ENCODE measurements at places on chromosomes 6 and 20.
A peak's percentile ranks its signal among the peaks of the same experiment; 100 is the strongest.

DNA sequence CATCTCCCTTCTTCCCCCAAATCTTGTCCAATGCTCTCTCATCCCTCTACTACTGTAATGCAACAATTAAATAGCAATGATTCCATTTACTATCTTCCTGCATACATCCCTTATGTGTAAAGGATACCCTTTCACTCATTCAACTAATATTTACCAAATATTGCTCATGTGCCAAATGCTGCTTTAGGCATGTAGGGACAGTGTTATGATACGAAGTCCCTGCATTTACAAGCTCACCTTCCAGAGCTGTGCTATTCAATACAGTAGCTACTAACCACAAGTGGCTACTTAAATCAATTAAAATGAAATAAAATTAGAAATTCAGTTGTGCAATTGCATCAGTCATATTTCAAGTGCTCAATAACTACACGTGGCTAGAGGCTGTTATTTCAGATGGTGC, 41.1 kb downstream of the GMDS start:
- DNase-seq = no peak

GRCh38 chr6:132085731-132086130, 134.6 kb upstream of the CCN2 start:
- no peak for DNase-seq

GRCh38 chr6:34852406-34853085, 35.3 kb downstream of the TAF11 start:
- DNase-seq = no peak

DNA sequence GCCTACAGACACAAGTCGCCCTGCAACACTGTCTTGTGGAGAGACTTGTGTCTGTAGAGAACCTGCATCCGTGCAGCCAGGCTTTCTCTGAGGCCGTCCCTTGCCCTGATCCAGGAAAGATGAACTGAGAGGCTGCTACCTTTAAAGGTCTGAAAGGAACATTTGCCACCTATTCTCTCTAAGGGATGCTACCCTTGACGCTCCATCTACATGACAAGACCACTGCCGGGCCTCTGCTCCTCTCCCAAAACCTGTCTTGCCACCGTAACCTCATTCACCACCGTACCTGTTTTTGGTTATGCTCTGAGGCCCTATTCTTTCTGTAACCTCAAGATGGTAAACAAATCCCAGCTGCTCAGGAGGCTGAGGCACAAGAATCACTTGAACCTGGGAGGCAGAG, 73.9 kb downstream of the FOXF2 start:
- no peak for DNase-seq

GRCh38 chr6:2485116-2485515, 239.7 kb upstream of the GMDS start:
- DNase-seq = no peak

GRCh38 chr6:29021434-29021833, 16.3 kb upstream of the ZNF311 start:
- DNase-seq = no peak

GRCh38 chr20:24589381-24589780, 120.0 kb downstream of the SYNDIG1 start:
- DNase-seq = no peak

- DNase-seq = no peak
These were observed 258.1 kb downstream of the PREX1 start for GRCh38 chr20:48569679-48570078.

GRCh38 chr6:107973594-107973993, 15.6 kb upstream of the SEC63 start:
- DNase-seq = no peak

DNA sequence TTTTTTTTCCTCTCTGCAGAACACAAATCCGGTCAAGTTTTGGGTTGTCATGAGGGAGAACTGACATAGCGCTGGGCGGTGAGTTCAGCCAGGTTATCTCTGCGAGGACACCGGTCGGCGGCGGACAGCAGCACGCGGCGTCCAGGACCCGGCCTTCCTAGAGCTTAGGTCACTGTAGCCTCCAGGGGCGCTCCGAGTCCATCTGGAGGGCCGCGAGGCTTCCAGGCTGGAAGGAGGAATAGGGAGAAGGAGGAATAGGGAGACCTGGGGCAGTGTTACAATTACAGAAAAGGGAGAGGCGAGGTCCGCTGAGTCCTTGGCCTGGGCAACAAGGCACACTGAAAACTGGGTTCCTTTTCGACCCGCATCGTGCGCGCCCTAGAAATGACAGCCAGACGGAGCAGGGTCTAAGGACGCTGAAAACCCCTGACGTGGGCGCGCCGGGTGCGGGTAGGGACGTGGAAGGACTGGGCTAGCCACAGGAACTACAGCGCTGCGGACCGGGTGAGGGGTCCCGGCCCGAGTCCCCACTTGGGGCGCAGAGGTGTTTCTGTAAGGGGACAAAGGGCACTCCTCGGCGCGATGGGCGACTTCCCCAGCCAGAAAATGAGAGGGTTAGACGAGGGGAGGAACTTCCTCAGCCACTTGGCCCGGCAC, 536 bp upstream of the FNDC1 start:
- peak; percentile 79 for DNase-seq

DNA sequence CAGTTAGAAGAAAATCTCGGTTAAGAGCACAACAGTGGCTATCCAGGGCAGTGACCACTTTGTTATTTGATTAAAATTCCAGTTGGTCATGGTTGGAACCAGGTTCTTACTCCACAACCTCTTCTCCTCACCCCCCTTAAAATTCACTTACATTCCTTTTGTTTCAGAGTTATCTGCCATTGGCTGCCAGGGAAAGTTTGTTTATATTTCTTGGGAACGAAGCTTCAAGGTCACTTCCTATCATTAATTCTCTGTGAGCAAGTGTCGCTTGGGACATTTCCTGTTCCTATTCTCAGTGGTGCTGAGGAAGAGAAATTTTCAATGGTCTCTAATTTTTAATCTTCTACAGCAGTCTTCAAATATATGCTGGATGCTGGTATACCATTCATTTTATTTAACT, 121.1 kb upstream of the COL21A1 start:
- no peak for DNase-seq

DNA sequence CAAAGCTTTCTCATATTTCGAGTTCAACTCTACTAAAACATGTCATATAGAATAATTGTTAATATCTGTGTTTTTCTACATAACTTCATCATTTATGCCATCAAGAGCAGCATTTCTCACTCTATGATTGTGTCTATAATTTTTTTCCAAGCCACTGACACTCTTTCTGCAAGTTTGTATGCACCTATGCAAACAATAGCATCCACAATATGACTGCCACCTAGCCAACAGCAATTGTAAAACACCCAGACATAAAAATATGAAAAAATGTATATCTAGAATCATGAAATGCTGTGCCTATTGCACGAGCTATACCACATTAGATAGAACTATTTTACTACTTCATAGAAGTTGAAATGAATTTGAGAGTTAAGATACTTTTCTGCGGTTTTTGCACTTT, 286.5 kb upstream of the MARCKS start:
- no peak for DNase-seq

DNA sequence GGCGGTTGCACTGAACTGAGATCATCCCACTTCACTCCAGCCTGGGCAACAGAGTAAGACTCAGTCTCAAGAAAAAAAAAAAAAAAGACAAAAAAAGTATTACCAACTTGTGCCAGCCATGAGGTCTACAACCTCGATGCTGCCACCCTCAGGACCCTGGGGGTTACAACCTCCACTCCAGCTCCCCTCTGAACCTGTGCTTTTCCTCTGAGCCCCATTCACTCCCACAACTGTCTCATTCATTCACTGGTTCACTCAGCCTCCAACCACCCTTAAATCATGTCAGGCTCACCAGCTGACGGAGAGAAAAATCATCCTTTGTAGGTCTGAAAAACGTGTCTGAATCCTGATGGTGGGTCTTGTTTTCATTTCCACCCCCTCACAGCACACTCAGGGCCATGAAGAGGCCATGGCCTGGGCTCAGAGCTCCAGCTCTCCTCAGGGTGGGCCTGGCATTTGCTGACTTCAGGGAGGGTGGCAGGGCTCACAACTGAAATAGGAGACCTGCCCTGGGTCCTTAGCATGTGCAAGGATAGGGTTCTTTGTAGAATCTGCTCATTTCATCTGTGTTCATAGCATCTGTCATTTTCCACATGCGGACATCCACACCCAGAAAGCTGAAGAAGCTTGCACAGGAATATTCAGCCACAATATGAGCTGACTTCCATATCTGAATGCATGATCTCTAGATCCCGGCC, 1.9 kb upstream of the ULBP1 start:
- peak; percentile 12 for DNase-seq

Measured in femur (tissue), 1 donor.